Stimulated activated CD4-positive, alpha-beta T cell treated with anti-CD3 and anti-CD28 coated beads, Interleukin-1b, Interleukin-23, amount 100 ng/mL, for 1 hour (primary cell): ENCODE measurements at places on chromosomes 4 and X.

DNA sequence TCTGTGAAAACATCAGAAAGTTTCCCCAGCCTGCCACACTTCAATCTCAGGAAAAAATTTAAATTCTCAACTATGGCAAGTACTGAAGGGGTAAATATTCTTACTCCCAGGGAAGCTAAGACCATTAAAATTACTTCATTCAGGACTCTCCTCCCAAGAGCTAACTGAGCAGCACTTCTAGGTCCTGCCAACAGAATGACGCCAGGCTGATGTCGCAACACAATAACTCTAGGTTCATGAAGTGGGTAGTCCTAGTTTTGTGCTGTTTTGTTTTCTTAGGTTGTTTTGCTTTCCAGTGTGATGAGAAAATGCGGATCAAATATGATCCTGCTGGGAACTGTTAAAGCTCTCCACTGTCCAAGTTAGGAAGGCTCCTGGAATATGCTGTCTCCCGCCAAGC lies 180.0 kb downstream of the NKX6-1 start:
- no peak for DNase-seq

GRCh38 chr4:10684631-10685030 lies at the start of gene CLNK:
CLNK (minus strand) TSS chr4:10684768; CDS start chr4:10667869, 16,899 bp downstream.
- no peak for DNase-seq

DNA sequence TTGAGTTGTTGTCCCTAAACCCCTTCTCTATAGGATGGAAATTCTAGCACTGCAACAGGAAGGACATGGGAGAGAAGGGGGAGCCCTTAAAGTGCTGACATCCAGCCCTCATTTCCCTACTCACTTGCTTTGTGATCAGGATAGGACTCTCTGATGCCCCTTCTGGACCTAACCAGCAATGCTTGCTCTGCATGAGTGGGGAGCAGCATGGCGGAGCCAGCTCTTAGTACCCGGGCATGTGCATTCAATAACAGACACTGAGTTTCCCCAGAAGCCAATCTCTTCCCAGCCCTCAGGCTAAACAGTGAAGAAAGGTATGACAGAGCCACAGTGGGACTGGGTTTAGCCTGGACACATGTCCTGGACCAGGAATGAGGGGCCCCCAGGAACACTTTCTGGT lies 14.0 kb downstream of the SOD3 start:
- DNase-seq, result no peak

- DNase-seq, result no peak
Observed at GRCh38 chr4:137534516-137534915, 2.2 kb upstream of the PCDH18 start.

DNA sequence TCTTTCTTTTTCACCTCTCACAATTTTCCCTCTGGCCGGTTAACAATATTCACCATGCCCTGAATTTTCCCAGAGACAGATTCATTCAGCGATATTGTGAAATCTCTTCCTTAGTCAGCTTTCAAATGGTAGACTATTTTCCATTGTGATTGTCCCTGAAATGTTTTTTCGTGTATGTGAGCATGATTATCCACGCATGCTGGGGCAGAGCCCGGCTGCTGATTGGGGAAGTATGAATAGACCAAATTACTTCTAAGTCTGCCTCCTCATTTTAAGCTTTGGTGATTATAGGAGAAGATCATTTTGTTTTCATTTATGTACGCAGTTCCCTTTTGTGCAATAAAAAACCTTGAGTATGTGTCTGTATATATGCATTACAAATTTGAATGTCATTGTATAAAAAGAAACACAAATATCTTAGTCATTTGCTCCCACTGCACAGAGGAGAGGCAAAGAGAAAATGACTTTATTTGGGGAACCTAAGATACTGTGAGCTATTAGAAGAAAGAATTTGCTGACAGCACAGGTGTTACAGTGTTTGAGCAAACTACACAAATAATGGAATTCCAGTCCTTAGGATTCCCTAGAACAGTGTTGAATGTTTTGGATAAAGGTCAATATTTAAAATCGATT lies 11.3 kb downstream of the DTHD1 start:
- DNase-seq, result no peak

GRCh38 chr4:8015512-8015911 lies 75.9 kb upstream of the AFAP1 start:
- no peak for DNase-seq

DNA sequence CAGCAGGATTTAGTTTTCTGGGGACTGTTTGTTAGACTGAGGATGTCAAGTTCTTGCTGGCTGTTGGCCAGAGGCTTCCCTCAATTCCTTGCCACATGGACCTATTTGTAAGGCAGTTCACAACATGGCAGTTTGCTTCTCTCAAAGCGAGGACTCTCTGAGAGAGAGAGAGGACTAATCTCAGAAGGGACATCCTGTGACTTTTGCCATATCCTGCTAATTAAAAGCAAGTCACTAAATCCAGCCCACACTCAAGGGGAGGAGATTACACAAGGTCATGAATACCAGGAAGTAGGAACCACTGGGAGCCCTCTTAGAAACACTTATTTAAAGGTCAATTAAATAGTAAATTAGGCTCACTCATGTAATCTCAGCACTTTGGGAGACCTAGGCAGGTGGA lies 38.2 kb downstream of the PPP1R2C start:
- no peak for DNase-seq

GRCh38 chrX:148270499-148270898 lies 229.9 kb upstream of the AFF2 start:
- DNase-seq, result no peak

DNA sequence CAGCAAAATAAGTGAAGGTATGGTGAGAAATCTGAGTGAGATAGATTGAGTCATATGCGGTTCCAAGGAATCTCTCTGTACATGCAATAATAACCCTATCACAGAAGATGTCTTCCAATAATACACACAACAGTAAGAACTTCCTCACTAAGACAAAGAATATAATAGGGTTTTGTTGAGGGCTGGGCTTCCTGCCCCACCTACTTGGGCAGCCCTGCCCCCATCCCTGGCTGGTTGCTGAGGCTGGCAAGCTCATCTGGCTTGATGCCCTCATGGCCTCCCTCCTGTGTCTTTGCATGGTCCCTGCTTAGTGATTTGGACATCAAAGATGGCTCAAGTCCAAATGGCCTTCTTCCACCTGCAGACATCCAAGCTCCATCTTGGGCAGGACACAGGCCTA lies 2.7 kb downstream of the GEMIN8 start:
- no peak for DNase-seq

DNA sequence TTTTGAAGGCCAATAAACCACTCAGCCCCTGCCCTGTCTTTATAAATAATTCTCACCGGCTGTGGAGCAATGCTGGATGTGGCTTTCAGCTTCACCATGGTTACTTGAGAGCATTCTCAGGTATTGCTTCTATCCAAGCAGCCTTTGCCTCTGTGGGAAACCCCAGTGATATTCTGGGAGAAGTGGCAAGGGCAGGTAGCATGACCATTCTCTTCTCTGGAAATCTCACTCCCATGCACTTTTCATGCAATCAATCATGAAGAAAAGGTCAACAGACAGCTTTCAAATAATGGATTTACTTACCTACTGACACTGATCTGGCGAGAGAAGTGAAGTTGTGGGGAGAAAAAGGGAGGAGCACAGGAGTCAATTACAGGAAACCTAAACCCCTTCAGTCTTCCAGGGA lies 49.5 kb downstream of the UNC5C start:
- no peak for DNase-seq

- no peak for DNase-seq
Observed at GRCh38 chr4:75644095-75644494, 13.8 kb upstream of the CDKL2 start.

- no peak for DNase-seq
Observed at GRCh38 chrX:6770936-6771335, 236.0 kb upstream of the VCX3A start.

DNA sequence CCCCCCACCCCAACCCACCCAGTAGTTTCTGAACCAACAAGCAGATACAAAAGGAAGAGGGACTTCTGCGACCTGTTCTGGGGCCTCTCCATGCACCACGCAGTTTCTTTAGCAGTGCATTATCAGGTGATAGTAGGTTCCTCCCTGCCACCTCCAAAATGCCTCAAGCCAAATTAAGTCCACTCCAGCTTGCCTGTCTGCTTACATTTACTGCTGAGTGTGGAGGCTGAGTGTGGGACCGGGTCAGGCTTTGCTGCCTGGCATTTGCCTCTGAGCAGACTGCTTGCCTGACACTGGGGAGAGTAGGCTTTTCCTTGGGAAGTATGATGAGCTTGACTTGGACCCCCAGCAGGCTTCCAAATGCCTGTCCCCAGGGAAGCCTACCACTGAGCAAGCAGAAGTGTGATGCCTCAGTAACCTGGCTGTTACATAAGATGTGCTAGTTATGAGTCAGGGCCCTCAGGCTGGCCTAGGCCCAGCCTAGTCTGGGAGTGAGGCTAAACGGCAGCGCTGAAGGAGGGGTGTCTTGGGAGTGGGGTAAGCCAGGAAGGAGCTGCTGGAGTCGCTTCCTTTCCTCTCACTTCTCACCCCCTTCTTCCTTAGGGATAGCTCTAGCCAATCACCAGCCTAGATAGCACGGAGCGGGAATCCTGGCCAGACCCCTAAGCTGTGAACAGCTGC lies 9.0 kb downstream of the TSC22D3 start:
- no peak for DNase-seq

DNA sequence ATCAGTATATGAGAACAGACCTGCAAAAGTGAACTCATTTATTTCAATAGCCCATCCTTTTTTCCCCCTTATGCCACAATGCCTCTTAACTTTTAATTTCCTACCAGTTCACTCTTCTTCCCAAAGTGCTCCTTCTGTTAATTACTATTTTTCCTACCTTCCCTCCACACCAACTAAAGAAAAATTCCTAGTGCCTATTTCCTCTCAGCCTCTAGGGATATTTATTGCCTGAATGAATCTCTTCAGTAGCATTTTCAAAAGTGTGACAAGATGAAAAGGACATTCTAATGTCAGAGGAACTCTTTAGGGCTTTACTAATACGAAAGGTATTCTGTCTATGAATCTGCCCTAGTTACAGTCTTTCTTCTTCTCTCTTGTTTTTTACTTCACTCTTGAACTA lies 181.1 kb upstream of the SPRY1 start:
- no peak for DNase-seq

DNA sequence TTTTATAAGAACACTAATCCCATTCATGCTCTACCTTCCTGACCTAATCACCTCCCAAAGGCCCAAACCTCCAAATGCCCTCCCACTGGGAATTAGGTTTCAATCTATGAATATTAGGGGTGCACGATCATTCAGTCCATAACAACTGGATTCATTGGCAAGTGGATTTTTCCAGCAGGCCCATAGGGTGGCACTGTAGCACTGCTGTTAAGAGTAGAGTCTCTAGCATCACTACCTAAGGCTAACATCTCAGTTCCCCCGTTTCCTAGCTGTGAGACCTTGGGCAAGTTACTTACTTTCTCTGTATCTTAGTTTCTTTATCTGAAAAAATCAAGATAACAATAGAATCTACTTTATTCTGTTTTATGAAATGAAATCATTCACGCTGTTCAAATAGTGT lies 315.8 kb downstream of the STIM2 start:
- DNase-seq, result no peak
